ENCODE measurements at places on chromosomes 6 and 20. TPM values are rescaled to one million over a fixed set of nuclear protein-coding genes. Genes with fewer than 3 reads are reported as not detected.

Gene ENPP3
- 0.44 TPM for total RNA-seq

Gene TCEA2
- 42.0 TPM for total RNA-seq

- no peak for DNase-seq
Observed at GRCh38 chr6:51569594-51569993, 517.8 kb downstream of the PKHD1 start.

DNA sequence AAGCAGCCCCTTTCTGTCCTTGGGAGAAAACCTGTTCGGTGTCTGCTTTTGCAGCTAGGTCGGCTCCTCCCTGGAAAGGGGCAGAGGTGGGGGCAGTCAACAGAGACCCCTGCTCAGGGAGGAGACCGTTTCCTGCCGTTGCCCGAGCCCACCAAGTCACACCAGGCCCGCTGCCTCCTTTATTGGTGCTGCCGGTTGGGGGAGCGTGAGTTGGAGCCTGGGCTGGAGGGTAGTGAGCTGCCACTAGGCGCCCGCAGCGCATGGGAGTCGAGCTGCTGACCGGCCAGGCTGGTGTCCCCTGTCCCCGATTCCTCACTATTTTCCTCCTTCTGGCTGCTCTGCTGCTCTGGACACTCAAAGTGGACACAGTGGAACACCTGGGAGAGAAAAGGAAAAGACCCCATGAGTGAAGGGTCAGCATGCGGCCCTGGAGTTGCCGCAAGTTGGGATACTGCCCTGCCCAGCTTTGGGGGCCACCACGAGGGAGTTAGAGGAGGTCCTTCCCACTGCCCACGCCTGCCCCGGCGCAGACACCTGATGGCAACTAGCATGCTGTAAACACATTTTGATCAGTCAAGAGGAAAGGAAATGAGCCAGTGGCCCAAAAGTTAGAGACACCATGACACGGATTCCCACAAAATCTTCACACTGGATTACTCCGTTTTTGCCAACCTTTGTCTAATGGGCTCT, 355.4 kb downstream of the ZFAND3 start:
- no peak for DNase-seq

Gene PAX1
- not detected for total RNA-seq

DNA sequence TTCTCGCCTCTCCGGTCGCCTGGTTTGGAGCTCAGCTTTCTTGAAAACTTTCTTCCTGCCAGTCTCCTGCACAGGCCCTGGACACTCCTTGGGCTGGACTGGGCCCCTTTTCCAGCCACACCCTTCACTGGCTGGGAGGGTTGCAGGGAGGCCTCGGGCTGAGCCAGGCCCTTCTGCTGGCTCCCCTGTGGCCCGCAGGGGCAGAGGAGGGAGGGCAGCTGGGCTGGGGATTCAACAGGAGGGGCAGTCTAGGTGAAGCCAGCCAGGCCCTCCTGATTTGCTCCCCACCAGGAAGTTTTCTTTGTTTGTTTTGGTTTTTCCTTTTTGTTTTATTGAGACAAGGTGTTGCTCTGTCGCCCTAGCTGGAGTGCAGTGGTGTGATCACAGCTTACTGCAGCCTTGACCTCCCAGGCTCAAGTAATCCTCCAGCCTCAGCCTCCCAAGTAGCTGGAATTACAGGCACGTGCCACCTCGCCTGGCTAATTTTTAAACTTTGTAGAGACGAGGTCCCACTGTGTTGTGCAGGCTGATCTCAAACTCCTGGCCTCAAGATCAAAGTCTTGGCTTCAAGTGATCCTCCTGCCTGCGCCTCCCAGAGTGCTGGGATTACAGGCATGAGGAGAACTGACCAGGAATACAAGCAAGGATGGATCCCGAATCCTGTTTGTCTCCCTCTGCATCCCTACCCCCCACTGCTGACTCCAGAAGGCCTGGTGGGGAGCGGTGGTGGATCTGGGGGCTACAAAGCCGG, 23.5 kb upstream of the CDH22 start:
- no peak for DNase-seq

DNA sequence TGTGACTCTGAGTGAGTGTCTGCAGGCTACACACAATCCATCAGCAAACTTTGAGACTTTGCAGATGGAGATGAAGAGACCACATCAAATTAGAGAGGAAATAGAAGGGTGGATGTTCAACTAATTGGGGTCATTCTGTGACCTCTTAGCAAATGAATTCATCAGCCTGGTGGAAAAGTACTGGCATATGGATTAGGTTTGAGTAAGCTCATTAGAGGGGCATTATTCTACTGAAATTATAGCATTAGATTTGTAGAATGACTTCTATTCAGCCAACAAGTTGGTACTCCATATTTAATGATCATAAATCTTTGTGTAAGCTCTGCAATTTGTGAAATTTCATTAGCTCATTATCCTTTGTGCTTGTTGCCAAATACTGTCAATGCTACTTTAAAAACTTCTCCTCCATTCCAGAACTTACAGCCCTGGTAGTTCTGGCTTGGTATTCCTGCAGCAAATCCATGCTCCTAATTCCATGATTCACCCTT, 63.8 kb downstream of the ADTRP start:
- no peak for DNase-seq

GRCh38 chr6:158472447-158472846, 87.4 kb upstream of the TMEM181 start:
- DNase-seq: no peak

- DNase-seq: no peak
Observed at GRCh38 chr6:26342106-26343004, 22.6 kb upstream of the BTN3A2 start.

DNA sequence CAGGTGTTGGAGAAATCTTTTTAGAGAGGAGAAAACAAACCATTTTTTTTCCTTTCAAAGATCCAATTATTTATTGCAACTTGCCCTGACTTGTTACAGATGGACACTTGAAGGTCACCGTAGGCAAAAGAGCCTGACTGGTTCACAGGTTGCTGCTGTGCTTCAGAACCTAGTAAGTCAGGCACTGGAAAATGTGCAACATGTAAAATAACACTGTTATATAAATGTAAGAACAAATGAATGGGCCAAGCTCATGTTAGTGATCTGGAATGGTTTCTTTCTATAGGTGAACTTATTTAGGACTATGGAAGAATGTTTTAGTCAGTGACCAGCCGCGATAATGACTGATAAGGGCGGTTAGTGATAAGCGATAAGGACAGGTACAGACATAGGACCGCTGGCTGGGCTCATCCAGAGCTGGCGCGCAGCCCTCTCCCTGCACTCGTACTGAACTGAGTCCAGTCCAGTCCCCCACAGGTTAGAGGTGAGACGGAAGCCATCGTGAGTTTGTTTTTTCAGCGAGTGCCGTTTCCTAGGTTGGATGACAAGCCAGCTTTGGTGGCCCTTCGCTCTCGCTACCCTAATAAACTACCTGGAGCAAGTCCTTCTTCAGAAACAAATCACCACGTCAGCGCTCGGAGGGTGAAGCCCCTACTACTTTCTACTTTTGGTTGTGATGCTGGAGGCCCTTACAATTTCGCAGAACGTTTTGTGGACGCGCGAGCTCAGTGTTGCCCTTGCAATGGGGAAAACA, 94.4 kb upstream of the PRDM1 start:
- no peak for DNase-seq

Measured in naive thymus-derived CD8-positive, alpha-beta T cell (primary cell).